ENCODE measurements at places on chromosomes 7 and 10.

DNA sequence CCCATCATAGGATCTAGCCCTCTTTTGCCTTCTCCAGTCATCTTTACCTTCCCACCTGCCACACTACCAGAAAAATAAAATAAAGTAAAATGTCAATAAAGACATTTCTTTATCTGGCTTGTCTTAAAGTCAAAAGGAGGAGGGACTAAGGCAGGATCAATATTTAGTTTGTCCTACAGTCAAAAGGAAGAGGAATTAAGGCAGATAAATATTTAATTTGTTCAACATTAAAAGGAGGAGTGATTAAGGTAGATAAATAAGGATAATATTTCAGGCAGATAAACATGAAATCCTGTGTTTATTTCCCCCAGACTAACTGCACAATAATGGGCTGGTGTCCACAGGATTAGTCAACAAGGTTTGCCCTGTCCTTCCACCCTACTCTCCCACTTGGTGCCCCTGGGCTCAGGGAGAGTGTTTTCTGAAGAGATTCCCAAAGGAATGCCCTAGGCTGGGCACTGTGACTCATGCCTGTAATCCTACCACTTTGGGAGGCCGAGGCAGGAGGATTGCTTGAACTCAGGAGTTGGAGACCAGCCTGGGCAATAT is 18.3 kb upstream of the MSMB start:
- DNase-seq: no peak

DNA sequence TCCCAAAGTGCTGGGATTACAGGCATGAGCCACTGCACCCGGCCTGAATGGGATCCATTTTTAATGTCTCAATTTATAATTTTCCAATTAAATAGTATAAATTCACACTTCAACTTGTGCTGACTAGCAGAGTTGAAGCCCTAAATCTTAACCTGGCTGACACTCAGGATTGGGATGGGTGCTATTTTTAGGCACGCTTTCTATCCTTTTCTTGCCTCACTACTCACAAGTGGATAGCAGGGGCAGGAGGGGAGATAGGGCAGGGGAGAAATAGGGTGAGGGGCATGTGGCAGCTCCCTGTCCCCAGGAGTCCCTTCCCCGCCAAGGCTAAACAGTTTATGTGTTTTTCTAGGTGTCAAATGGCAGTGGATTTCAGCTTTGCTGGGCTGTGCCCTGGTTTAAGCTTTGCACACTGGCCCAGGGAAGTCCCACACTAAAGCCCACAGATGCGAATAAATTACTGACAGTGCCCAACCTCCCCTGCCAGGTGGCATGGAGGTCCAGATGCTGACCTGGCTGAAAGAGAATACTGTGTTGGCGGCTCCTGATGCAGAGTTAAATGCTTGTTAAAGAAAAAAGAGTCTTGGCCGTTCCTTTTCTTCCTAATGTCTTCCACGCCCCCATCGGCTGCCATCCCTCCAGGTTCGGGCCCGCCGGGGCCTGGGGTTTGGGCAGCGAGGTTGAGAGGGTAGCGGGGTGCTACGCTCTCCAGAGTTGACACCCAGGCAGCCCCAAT is 36.2 kb upstream of the EFCAB10 start:
- DNase-seq: no peak

DNA sequence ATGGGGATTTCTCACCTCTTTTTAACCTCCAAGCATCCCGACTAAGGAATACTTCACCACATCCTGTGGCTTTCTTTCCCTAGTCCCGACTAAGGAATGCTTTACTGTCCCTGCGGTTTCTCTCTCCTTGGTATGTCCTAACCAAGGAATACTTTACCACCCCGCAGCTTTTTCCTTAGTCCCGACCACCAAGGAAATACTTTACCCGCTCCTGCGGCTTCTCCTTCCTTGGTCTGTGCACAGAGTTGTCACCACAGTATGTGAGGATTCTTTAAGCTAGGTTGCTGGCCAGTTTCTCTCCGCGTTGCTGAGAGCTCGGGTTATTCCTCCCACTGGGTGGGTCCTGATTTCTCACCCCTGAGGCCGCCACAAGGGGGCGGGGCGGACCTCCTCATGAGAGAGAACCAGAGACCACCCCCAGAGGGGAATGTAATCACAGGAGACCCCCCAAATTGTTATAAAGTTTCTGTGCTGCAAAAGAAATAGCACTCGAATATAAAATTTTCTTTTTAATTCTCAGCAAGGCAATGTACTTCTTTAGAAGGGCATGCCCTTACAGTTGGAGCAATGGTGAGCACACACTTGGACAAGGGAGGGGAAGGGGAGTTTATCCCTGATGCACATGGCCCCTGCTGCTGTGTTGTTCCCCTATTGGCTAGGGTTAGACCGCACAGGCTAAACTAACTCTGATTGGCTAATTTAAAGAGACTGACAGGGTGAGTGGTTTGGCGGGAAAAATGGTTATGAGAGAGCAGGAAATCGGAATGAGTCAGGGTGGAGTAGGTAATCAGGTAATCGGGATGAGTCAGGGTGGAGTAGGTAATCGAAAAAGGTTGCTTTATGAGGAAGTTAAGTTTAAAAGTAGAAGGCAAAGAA is 12.8 kb downstream of the SUGCT start:
- no peak for DNase-seq

DNA sequence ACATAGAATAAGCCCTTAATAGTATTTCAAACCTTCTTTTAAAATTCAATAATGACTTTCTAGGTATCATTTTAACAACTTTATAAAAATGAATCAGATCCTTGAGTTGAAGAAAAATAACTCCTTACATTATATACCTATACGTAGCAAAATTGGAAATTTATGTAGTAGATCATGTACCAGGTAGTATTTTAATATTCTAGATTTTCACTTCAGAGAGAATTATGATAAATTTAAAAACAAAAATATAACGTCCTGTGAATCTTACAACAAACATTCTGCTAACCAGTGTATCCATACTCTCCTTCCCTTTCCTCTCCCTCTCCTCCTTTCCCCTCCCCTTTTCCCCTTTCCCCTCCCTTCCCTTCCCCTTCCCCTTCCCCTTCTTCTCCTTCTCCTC is 6.1 kb upstream of the RAB11FIP2 start:
- no peak for DNase-seq

DNA sequence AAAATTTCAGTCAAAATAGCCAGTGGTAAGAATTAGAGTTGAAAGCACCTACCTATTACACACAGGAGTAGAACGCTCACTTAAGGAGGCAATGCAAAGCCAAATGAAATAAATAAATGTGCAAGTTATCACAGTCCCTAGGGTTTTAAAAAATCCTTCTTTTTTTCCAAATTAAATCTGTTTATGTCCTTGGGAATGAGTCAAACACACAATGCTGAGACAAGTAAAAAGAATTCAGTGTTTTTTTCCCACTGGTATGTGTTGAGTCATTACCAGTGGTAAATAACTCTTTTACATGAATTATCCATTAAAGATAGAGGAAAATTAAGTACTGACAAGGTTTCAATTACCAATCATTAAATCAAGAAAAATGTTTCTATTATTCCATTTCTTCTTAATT is 438.6 kb downstream of the TNS3 start:
- no peak for DNase-seq

DNA sequence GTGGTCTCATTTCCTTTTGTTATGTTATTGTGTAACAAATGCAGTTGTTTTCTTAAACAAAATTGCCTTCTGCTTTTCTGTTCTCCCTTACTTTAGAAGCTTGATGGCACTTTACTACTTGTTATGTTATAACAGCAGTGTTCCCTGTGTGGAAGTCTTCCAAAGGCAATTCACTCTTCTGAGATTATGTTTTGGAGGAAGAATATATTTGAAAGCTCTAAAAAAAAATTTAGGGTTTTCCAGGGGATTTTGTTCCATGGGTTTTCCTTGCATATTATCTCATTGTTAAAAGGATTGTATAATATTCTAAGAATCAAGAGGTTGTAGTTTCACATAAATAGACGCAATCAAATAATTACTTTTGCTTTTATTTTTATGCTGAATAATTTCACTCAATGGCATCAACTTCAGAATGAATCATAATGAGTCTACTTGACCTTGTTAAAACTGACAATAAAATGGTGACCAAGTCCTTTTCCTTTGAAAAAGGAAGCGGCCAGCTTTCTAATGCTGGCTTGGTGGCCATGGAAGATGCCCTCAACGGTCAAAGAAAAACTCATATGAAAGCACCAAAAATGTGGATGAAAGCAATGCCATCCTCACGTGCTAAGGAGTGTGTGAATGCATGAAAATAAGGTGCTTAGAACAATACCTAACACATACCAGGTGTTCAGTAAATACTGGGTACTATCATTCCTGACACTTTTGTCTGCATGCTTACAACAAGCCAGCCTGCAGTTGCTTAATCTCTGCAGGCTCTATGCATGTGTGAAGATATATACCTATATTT is 92.4 kb upstream of the KLF6 start:
- DNase-seq: no peak

- DNase-seq: no peak
Measured at GRCh38 chr10:97974526-97975525, 55.6 kb downstream of the CRTAC1 start.

DNA sequence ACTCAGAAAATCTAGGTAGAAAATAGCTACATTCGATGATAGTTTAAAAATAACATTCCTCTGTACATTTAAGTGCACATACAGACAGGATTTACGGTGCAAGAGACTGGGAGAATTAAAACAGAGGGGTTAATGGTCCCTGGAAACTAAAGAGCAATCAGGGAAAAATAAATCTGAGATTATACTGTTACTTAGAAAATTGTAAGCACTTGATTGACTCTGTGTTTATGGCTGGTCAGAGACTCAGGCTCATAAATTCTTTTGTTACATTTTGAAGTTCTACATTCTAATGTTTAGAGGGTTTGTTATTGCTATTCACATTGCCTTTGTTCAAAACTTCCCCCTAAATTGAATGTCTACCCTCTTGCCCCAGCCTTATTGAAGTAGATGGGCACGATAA is 54.4 kb downstream of the CDCA7L start:
- DNase-seq: no peak

DNA sequence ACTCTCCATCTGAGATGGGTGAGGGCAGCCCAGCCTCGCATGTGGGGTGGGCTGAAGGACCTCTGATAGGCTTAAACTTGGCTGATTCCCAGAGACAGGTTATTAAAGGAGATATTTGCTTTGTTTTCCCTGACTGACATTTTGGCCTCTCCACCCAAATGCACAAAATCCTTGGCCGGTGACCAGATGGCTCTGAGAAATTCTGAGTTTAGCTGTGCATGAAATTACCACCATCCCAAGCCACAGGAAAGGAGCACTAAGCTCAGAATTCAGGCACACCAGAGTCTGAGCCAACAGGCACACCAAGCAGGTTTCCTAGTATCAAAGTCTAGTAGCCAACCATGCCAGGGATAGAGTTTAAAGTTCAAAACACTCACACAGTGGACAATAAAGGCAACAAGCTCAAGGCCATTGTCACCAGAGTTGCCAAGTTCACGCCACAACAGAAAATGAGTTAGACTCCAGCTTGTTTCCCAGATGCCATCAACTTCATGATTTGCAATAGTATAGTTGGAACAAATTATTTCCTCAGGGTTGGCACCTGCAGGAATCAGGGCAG is 387.6 kb downstream of the KCNMA1 start:
- no peak for DNase-seq

DNA sequence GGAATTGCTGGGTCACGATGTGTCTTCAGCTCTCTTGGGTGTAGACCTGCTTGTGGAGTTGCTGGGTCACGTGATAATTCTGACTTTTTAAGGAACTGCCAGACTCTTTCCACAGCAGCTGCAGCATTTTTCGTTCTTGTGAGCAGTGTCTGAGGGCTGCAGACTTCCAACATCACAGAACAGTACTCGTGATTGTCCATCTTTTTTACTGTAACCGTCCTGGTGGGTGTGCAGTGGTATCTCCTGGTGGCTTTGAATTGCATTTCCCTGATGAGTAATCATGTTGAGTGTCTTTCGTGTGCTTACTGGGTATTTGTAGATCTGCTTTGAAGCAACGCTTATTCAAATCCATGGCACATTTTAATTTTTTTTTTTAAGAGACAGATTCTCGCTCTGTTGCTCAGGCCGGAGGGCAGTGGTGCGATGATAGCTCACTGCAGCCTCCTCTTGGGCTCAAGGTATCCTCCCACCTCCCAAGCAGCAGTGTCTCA is 22.7 kb downstream of the INPP5A start:
- DNase-seq: no peak

DNA sequence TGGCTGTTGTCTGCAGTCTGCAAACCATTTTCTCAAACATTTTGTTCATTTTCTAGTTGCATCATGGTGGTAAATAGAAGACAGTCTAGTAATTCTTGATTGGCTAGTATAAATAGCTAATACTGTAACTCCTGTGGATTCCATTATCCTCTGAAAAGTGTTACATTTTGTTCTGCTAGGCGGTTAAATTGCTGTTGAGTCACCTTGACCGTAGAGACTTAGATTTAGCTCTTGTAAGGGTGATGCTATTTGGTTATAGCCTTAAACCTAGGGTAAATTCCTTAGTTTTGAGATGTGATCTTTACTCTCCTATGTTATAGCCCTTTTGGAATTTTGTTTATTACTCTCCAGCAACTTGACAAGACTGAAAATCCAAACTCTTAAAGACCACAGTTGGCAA is 58.8 kb downstream of the SHOC2 start:
- DNase-seq: no peak

DNA sequence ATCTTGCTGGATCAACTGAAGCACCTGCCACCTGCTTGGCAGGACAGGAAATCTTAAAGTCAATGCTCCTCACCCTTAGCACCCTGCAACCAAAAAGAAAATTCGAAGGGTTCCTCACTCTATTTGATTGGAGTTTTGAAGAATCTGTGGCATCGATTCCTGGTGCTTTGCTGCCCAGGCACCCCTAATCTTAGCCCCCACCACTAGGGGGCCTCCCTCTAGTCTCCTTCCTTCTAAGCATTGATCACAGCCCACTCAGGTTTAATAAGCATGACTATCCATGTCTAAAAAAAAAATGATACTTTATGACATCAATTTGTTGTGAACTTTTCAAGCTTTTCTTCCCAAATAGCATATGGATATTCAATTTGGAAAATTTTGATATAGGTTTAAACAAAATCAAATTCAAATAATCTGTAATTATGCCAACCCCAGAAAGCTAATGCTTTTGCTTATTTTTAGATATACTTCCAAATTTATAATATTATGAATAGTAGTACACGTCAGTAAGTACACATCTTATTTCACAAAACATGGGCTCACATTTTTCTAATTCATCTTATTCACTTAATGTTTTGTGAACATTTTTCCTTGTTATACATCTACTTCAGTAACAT is 45.3 kb downstream of the NRG3 start:
- DNase-seq: no peak

Measured in right forelimb (tissue), 1 donor.